Activated CD8-positive, alpha-beta T cell treated with anti-CD3 and anti-CD28 coated beads, Interleukin-2, amount 10 ng/mL, durations not matched to agents 7 days and 5 days (primary cell): ENCODE measurements at places on chromosomes 12 and 14. TPM values are rescaled to one million over a fixed set of nuclear protein-coding genes. Genes with fewer than 3 reads are reported as not detected.

DNA sequence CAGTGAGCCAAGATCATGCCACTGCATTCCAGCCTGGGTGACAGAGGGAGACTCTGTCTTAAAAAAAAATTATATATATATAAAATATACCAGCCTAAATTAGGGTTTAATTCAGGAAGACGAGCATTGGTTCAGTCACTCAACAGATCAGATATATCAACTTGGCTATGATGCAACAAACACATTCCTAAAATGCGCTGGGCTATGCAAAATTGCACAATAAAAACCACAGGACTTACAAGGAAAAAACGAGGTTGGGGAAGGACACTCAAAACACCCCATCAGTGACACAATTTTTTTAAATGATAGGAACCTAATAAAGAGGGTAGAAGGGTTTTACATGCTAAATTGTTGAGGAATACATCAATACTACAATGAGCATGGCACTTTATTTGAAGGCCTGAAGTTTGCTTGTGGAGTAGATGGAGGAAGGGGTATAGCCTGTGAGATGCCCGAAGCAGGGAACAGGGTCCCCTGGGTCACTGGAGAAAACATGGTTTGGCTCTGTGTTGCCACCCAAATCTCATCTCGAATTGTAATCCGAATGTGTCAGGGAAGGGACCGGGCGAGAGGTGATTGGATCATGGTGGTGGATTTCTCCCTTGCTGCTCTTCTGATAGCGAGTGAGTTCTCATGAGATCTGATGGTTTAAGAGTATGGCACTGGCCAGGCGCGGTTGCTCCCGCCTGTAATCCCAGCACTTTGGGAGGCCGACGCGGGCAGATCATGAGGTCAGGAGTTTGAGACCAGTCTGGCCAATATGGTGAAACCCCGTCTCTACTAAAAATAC, 71.2 kb downstream of the TNFAIP2 start:
- no peak for DNase-seq

DNA sequence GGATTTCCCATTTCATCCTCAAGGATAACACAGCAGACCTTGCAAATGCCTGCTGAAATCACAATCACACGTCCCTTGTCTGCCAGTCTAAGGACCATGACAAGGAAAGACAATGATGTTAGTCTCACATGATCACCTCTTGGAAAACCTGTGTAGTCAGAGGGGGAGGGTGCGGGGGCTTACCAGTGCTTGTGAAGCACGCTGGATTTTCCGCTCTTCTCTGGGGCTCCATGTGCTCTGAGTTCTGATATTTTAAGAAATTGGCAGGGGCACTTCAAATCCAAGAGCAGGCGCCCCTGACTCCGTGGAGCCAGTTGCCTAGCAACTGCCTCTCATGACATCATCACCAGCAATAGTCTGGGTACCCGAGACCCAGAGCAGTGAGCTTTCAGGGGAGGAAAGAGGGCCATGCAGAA, 200.9 kb upstream of the C14orf180 start:
- DNase-seq = no peak

Gene SSTR1
- total RNA-seq = not detected

DNA sequence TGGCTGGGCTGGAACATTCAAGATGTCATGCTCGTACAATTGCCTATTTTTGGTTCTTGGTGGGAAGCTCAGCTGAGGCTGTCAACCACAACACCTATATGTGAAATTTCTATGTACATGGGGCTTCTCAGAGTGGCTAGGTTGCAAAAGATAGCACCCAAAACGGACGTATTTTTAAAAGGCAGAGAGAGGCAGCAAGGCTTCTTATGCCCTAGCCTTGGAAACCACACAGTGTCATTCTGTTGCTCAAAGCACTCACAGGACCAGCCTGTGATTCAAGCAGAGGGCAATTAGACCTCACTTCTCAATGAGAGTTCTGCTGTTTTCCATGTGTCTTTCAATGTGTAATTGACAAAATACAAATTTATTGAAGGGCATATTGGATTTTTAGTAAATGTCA, 134.0 kb downstream of the GXYLT1 start:
- no peak for DNase-seq

Gene SERPINA3
- total RNA-seq = not detected

GRCh38 chr12:106417926-106418910, 60.7 kb downstream of the POLR3B start:
- no peak for DNase-seq

GRCh38 chr14:80605536-80605935, 336.0 kb downstream of the CEP128 start:
- no peak for DNase-seq

GRCh38 chr12:31201382-31201781, 124.6 kb downstream of the SINHCAF start:
- no peak for DNase-seq

Gene C12orf54
- total RNA-seq = not detected

Gene LRRC43
- total RNA-seq = not detected
